A375 (cell line): ENCODE measurements at places on chromosomes 2 and 18. TPM values are rescaled to one million over a fixed set of nuclear protein-coding genes. Genes with fewer than 3 reads are reported as not detected.

The PFN4 gene
- total RNA-seq, result 1.4 and 3.4 TPM in 2 replicates

The EVX2 gene
- total RNA-seq, result 0.05 TPM in 1 of 2 replicates, not detected in the other

The HAUS1 gene
- total RNA-seq, result 27.7 and 36.4 TPM in 2 replicates

The NOSTRIN gene
- 0.50 TPM in 1 of 2 replicates, not detected in the other for total RNA-seq

The ORC4 gene
- 33.1 and 33.7 TPM in 2 replicates for total RNA-seq

The ZNF396 gene
- total RNA-seq, result 0.72 and 1.4 TPM in 2 replicates

The STARD6 gene
- total RNA-seq, result 0.29 TPM in 1 of 2 replicates, not detected in the other
